Lung (tissue), 17 donors: ENCODE measurements at places on chromosomes 1 and 21. TPM values are rescaled to one million over a fixed set of nuclear protein-coding genes. Genes with fewer than 3 reads are reported as not detected.
A peak's percentile ranks its signal among the peaks of the same experiment; 100 is the strongest.

The ERICH3 gene
- 17.3 TPM for total RNA-seq

GRCh38 chr1:58005212-58005611, 541.3 kb downstream of the OMA1 start:
- H3K27ac ChIP-seq, result no peak overlapping the region
- no peaks in the 10 kb centered on the region for H3K27me3 ChIP-seq
- no peak overlapping the region for H3K4me3 ChIP-seq
- H3K4me1 ChIP-seq, result peaks cover 5% of the 10 kb centered on the region
- H3K36me3 ChIP-seq, result no peaks in the 10 kb centered on the region

The LINGO4 gene
- total RNA-seq, result 0.40 TPM

DNA sequence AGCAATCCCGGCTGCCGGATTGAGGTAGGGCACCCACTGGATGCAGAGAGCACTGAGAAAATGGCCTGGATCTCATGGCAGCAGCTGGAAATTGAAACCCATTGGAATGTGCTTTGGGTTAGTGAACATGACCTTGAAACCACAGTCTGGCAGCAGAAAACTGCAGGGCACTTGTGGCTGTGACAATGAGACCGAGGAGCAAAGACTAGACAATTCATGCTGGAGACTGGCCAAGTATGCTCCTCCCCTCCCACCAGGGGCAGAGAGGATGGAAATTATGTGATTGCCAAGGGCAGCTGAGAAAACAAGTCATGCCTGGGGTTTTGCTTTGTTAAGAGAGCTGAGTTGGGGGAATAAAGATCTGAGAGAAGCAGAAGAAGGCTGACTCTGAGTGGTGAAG, 60.7 kb downstream of the ZNF697 start:
- H3K4me1 ChIP-seq, result peaks cover 16% of the 10 kb centered on the region
- H3K4me3 ChIP-seq, result no peak overlapping the region
- DNase-seq, result no peak
- H3K27ac ChIP-seq, result no peak overlapping the region
- no peaks in the 10 kb centered on the region for H3K36me3 ChIP-seq

GRCh38 chr1:27092888-27093287, 62.0 kb downstream of the SLC9A1 start:
- H3K27ac ChIP-seq, result no peak overlapping the region
- H3K4me3 ChIP-seq, result no peak overlapping the region
- H3K27me3 ChIP-seq, result no peaks in the 10 kb centered on the region
- no peaks in the 10 kb centered on the region for H3K36me3 ChIP-seq
- peaks cover 6% of the 10 kb centered on the region for H3K4me1 ChIP-seq
- DNase-seq, result no peak

DNA sequence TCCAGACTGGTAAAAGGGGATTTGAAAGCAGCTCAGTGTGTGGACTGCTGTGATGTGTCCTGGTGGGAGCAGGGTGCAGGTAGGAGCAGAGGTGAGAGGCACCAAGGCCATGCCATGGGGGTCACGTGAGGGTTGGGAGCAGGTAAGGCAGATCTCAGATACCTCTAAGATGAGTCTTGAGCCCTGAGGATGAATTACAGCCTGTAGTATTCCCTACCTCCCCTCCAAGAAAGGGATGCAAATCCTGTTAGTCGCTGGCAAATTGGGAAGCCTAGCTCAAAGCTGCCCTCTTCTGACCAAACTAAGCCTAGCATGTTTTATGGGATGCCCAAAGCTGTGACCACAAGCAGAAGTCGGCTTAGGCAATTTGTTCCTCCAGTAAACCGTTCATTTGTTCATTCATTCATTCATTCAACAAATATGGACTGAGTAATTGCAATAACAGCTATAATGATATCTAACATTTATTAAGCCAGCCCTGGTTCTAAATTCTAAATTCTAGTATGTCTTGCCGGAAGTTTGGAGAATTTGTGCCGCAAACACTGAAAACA, 3.9 kb upstream of the NUAK2 start:
- no peaks in the 10 kb centered on the region for H3K36me3 ChIP-seq
- DNase-seq, result peak; percentile 77
- no peaks in the 10 kb centered on the region for H3K4me1 ChIP-seq
- H3K27ac ChIP-seq, result no peak overlapping the region
- no peaks in the 10 kb centered on the region for H3K27me3 ChIP-seq

The TFF3 gene
- 23.9 TPM for total RNA-seq

GRCh38 chr1:206705726-206706297, 21.1 kb downstream of the MAPKAPK2 start:
- H3K4me1 ChIP-seq, result peaks cover 43% of the 10 kb centered on the region
- peak; percentile 24 for DNase-seq
- H3K27ac ChIP-seq, result peak overlapping the region; percentile 80
- no peaks in the 10 kb centered on the region for H3K36me3 ChIP-seq
- H3K4me3 ChIP-seq, result no peak overlapping the region

GRCh38 chr1:39876144-39876543, 7.2 kb downstream of the TRIT1 start:
- peaks cover 2% of the 10 kb centered on the region for H3K4me1 ChIP-seq
- peaks cover 3% of the 10 kb centered on the region for H3K36me3 ChIP-seq
- H3K4me3 ChIP-seq, result no peak overlapping the region
- H3K27me3 ChIP-seq, result no peaks in the 10 kb centered on the region
- no peak overlapping the region for H3K27ac ChIP-seq
- DNase-seq, result no peak

GRCh38 chr1:230295367-230295766, 130.8 kb downstream of the PGBD5 start:
- H3K4me1 ChIP-seq, result no peaks in the 10 kb centered on the region
- no peak overlapping the region for H3K27ac ChIP-seq
- H3K27me3 ChIP-seq, result peaks cover 12% of the 10 kb centered on the region
- H3K4me3 ChIP-seq, result no peak overlapping the region
- DNase-seq, result no peak

The GBP4 gene
- total RNA-seq, result 24.1 TPM

- no peaks in the 10 kb centered on the region for H3K36me3 ChIP-seq
- no peaks in the 10 kb centered on the region for H3K27me3 ChIP-seq
- no peaks in the 10 kb centered on the region for H3K4me1 ChIP-seq
- H3K4me3 ChIP-seq, result no peak overlapping the region
- H3K27ac ChIP-seq, result no peak overlapping the region
Observed at GRCh38 chr1:54962612-54963395, 17.6 kb upstream of the TMEM61 start.

The IFNAR1 gene
- total RNA-seq, result 58.7 TPM

The RPL5 gene
- total RNA-seq, result 669 TPM

DNA sequence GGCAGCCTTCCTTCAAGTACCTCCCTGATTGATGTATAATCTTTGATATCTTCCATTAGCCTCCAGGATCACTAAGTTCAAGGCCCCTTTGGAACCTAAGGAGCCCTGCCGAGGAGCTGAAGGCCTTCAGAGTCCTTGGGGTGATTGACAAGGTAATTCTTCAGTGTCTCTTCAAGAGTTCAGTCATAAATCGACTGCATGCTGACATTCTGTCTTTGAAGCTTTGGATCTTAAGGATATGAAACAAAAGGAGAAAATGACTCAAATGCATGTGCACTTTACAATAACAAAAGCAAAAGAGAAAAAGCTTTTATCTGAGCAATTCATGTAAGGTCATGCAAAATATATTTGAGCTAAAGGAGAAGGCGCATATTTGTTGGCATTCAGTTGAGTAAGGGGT, 125.3 kb downstream of the RPS6KC1 start:
- no peaks in the 10 kb centered on the region for H3K4me1 ChIP-seq
- peaks cover 5% of the 10 kb centered on the region for H3K36me3 ChIP-seq
- H3K4me3 ChIP-seq, result no peak overlapping the region
- H3K27ac ChIP-seq, result no peak overlapping the region

- no peak overlapping the region for H3K27ac ChIP-seq
- no peaks in the 10 kb centered on the region for H3K27me3 ChIP-seq
- no peak for DNase-seq
- no peaks in the 10 kb centered on the region for H3K36me3 ChIP-seq
- H3K4me3 ChIP-seq, result no peak overlapping the region
Observed at GRCh38 chr1:93331412-93331811, 14.3 kb upstream of the DR1 start.

The SPRR2D gene
- total RNA-seq, result not detected

The COL8A2 gene
- 2.0 TPM for total RNA-seq

DNA sequence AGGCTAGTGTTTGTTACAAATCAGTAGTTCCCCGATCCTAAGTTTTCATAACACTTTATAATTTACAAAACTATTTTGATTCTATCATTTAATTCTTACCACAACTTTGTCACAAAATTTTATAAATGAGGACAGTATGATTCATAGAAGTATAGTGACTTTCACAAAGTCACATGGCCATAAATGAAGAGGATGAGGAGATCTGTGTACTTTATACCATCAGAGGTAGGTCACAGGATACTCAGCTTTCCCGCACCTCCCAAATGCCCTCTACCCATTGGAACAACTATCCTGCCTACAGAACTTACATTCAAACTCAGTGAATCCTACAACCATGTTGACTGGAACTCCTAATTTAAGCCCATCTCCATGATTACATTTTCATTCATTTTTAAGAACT, 56.3 kb downstream of the TNFSF4 start:
- no peaks in the 10 kb centered on the region for H3K4me1 ChIP-seq
- H3K4me3 ChIP-seq, result no peak overlapping the region
- DNase-seq, result no peak

DNA sequence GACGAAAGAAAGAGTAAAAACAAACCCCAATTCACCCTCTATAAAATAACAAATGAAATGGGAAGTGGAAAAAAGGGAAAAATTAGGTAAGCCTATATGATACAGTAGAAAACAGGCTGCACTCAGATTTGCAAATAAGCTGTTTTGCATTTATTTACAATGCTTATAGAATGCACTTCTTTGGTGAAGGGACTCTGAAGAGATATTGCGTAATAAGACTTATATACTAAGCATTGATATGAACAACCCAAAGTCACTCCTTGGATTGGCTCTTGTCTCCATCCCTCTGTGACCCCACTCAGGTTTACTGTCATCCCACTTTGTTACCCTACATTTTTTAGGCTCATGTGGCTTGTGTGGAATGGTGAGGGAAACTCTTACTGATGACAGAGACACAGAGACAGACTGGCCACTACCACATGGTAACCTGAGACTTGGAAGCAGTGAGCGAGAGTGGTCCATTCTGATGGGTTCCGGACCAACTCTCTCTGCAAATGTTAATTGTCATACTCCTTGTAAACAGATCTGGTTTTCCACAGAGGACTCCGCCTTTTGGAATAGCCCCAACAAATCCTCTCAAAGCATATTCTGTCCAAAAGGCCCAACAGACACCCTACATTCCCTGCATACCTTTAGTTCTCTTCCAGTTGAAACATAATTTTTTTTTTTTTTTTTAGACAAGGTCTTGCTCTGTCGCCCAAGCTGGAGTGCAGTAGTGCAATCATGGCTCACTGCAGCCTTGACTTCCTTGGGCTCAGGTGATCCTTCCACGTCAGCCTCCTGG, 11.0 kb downstream of the GSTM5 start:
- no peaks in the 10 kb centered on the region for H3K4me1 ChIP-seq
- H3K4me3 ChIP-seq, result no peak overlapping the region
- no peaks in the 10 kb centered on the region for H3K27me3 ChIP-seq
- DNase-seq, result no peak
- no peak overlapping the region for H3K27ac ChIP-seq

DNA sequence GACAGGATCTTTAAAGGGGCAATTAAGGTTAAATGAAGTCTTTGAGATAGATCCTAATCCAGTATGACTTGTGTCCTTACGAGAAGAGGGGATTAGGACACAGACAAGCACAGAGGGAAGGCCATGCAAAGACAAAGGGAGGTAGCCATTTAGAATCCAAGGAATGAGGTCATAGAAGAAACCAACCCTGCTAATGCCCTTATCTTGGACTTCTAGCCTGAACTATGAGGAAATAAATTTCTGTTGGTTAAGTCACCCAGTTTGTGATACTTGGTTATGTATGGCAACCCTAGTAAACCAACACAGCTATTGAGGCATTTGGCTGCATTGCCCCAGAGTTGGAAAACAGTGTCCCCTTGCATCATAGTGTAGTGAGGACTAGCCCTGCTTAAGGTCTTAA, 121.3 kb downstream of the MAST2 start:
- no peak for DNase-seq
- no peaks in the 10 kb centered on the region for H3K27me3 ChIP-seq
- H3K27ac ChIP-seq, result no peak overlapping the region
- H3K4me3 ChIP-seq, result no peak overlapping the region

DNA sequence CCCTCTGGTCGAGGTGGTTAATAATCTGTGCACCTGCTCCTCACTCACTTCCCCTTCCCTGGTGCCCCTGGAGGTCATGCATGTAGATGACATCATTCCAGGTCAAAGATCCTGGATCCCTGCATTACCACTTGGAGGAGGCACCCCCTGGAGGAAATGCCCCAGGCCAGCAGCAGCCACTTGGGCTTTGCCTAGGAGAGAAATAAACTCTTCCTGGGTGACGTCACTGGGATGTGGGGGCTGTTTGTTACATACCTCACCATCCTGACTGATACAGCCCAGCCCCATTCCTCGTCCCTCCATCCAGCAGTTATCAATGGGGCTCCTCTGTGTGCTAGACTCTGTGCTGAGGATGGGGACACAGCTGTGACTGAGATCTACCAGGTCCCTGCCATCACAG, 433.6 kb downstream of the PTPRU start:
- no peak overlapping the region for H3K27ac ChIP-seq
- peaks cover 11% of the 10 kb centered on the region for H3K27me3 ChIP-seq
- H3K4me3 ChIP-seq, result no peak overlapping the region
- DNase-seq, result no peak
- H3K36me3 ChIP-seq, result no peaks in the 10 kb centered on the region
